Activated T-cell treated with anti-CD3 and anti-CD28 coated beads, Interleukin-2, amount 50 U/mL, for 48 hours (primary cell): ENCODE measurements at places on chromosomes 16 and 17.

- DNase-seq, result no peak
Measured at GRCh38 chr17:27560668-27561067, 70.3 kb upstream of the LGALS9 start.

DNA sequence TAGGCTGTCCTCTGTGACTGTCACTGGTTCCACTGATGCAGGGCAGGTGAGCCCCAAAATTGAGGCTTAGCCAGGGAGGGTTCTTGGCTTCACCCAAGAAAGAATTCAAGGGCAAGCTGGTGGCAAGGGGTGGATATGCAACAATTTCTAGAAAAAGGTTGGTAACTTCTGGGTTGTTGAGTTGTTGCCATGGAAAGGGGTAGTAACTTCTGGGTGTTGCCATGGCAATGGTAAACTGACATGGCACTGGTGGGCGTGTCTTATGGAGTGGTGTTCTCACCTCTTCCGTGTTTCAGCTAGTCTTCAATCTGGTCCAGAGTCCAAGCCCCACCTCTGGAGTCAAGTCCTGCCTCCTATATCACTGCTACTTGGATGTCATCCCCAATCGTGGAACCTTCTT is 9.5 kb upstream of the GUCY2D start:
- DNase-seq, result no peak

- DNase-seq, result no peak
Measured at GRCh38 chr17:50893183-50893993, 27.2 kb upstream of the TOB1 start.

GRCh38 chr16:14650629-14651028 is 17.9 kb downstream of the BFAR start:
- DNase-seq, result no peak

- DNase-seq, result no peak
Measured at GRCh38 chr16:62939687-62940086, 903.4 kb upstream of the CDH8 start.

GRCh38 chr16:14483819-14484385 is 146.2 kb downstream of the PARN start:
- DNase-seq, result no peak

DNA sequence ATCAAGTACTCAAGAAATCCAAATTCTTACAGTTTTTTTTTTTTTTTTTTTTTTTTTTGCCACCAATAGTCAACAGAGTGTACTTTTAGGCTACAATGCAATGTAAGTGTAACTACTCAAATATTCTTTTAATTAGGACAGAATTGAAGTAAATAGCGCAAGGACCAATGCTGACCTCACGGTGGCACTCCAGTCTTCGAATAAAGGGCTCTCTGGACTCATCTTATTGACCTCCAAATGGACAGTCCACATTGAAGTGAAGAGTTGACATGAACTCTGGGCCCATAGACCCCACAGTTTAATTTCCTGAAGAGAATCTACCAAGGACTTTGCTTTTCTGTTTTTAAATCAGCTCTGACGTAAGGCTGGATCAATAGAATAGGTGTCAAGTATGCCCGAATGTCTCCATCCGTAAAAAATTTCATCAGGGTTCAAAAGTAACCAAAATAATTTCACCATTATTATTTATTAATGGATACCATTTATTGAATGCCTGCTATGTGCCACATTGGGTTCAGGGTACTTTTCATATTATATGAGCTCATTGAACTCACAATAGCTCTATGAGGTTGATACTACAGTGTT is 7.3 kb upstream of the DDX52 start:
- DNase-seq, result no peak

- DNase-seq, result no peak
Measured at GRCh38 chr16:81060576-81061306, 16.3 kb downstream of the C16orf46 start.

DNA sequence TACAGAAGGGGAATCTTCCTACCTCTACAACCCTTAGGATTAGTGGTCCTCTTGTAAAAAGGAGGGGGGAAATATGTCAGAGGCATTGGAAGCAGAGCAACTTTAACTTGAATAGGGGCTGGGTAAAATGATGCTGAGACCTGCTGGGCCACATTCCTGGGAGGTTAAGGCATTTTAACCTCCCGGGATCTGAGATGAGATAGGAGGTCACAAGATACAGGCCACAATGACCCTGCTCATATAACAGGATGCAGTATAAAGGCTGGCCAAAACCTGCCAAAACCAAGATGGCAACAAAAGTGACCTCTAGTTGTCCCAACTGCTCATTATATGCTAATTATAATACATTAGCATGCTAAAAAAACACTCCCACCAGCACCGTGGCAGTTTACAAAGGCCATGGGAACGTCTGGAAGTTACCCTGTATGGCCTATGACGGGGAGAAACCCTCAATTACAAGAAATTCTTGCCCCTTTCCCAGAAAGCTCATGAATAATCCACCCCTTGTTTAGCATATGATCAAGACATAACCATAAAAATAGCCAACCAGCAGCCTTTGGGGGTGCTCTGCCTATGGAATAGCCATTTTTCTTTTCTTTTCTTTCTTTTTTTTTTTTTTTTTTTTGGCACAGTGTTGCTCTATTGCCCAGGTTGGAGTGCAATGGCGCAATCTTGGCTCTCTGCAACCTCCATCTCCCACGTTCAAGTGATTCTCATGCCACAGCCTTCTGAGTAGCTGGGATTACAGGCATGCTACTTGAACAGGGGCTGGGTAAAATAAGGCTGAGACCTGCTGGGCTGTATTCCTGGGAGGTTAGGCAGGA is 6.2 kb upstream of the C1QTNF1 start:
- DNase-seq, result no peak

DNA sequence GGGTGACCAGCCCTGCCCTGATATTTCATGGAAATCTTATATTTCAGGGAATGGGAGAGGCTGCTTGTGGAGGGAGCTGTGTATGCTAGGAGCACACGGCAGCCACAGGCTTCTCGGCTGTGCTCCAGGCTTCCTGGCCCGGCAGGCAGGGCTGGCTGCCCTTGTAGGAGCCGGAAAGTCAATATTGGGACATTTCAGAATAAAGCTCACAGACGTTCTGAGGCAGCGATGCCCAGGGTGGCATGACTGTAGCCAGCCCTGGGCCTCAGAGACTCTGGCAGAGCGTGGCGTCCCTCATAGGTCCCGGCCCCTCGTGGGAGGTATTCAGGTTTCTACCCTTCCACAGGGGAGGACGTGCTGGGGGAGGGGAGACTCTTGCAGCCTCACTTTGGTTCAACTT is 65.7 kb downstream of the BANP start:
- DNase-seq, result no peak

DNA sequence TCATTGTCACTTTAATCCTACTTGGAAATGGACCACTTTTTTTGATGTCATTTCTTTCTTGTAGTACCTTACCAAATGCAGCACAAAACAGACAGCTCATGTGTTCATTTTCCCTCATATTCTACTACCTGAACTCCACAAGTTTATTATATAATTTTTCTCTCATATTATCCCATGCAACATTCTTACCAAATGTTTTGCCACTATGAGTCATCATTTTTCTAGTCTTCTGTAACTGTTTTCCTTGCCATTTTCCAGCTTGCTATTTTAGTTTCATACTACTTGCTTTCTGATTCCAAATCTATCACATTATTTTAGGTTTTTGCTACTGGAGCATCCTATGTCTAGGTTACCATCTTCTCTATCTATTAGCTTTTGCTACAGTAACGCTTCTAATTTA is 332.7 kb downstream of the ZFHX3 start:
- DNase-seq, result no peak

- DNase-seq, result no peak
Measured at GRCh38 chr16:81435103-81435502, 9.5 kb upstream of the CMIP start.

GRCh38 chr16:82260212-82260795 is 90.3 kb upstream of the MPHOSPH6 start:
- DNase-seq, result no peak

DNA sequence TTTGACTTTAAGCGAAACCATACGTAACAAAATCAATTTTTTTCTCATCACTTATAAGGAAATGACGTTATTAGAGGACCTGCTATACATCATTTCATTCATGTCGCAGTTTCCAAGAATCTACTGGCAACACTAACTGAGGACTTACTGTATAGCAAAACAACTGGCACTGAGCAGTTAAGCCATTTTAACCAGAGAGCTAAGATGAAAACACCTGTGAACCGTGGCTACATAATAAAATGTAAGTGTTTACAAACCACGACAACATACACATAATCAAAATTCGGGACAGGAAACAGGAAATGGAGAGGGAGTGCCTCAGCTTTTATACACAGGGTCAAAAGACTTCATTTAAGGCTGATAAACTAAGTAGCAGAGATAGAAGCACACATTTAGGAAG is 29.5 kb downstream of the METTL16 start:
- no peak for DNase-seq

GRCh38 chr17:79082311-79083190 is 7.9 kb downstream of the ENGASE start:
- DNase-seq, result peak; percentile 61

DNA sequence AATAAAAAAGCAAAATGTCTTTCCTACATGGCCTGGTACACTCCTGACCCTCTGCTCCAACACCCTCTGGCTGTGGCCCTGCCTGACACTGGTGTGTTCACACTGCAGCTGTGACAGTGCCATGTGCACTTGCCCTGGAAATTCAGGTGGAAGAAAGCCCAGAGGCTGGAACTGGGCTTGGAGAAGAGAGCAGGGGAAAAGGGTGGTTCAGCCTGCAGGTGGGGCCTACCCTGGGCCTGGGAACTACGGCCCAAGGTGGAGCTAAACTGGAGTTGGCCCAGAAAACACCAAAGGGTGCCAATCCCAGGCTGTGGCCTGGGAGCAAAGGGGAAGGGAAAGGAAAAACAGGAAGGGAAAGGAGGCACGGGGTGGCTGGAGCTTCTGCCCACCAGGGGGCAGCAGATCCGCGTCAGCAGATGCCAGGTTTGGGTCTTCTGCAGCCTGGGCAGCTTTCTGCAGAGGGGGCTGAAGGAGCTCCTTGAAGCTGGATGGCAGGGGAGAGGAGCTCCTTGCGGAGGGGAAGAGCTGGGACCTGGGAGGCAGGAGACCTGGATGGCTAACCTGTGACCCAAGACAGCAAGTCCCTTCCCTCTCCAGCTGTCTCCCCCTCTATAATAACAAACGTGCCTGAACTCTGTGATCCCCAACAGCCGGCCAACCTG is 15.4 kb upstream of the CTCF start:
- peak; percentile 77 for DNase-seq

DNA sequence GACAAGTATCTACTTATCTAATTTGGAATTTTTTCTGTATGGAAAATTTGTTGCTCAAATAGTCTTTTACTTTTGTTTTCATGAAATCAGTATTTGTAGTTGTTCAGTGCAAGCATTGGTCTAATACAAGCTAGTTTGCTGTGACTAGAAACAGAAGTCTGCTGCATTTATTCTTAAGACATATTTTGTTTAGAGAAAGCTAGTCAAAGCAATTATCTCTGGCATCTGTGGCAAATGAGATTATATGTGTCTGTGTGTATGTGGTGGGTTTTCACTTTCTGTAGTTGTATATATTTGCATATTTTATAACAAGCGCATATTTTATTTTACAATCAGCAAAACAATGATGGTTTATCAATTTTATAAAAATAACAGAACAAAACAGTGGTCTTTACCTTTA is 96.0 kb upstream of the SIAH1 start:
- no peak for DNase-seq

- no peak for DNase-seq
Measured at GRCh38 chr17:76733618-76733957, 3.5 kb downstream of the SRSF2 start.

GRCh38 chr17:17548044-17548443 is 43.5 kb downstream of the PEMT start:
- no peak for DNase-seq

- no peak for DNase-seq
Measured at GRCh38 chr16:85836706-85837582, 37.4 kb downstream of the COX4I1 start.

DNA sequence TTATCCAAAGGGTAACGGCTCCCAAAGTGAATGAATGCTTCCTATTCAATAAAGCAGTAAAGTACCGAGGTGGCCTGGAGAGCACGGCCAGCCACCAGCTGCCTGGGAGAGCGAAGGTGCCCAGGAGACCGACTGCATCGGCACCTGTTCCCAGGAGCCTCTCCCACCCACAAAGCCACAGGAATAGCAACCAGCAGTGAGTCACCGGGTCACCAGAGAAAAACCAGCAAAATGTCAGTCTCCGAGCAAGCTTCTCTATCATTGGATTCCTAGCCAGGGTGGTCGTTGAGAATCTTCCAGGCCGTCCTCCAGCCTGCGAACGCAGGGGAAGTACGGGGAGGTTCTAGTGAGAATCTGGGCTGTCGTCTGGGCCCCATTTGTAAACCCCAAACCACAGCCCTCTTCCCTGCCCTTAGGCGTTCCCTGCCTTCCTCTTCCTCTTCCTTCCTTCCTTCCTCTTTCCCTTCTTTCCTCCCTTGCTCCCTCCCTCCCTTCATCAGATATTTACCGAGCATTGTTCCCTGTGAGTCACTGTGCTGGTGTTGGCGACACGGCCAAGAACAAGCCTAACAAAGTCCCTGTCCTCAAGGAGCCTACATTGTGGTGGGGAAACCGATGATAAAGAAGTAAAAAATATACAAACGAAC is 114.6 kb downstream of the SLC39A11 start:
- no peak for DNase-seq

- DNase-seq, result no peak
Measured at GRCh38 chr17:19876529-19877161, 8.9 kb upstream of the ULK2 start.

GRCh38 chr16:88570691-88571092 is 489 bp downstream of the ZC3H18 start:
- peak; percentile 65 for DNase-seq

- peak; percentile 84 for DNase-seq
Measured at GRCh38 chr16:50152351-50152806, 727 bp upstream of the TENT4B start.

GRCh38 chr16:5903832-5904231 is 806.2 kb upstream of the EEF2KMT start:
- DNase-seq, result no peak

DNA sequence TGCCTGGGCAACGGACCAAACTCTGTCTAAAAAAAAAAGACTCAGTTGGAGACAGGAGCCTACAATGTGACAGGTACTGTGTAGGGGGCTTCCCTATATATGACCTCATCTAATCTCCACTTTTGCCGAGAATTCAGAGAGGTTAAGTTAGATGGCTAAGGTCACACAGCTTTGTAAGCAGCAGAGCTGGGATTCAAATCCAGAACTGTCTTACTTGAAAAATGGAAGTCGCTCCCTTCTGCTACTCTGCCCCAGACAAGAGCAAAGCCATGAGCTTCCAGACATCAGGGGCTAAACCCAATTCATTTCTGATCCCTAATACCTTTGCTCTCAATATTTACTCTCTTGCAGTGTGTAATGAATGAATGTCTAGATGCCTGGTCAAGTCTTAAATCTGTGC is 41.5 kb upstream of the ABCC12 start:
- DNase-seq, result no peak

DNA sequence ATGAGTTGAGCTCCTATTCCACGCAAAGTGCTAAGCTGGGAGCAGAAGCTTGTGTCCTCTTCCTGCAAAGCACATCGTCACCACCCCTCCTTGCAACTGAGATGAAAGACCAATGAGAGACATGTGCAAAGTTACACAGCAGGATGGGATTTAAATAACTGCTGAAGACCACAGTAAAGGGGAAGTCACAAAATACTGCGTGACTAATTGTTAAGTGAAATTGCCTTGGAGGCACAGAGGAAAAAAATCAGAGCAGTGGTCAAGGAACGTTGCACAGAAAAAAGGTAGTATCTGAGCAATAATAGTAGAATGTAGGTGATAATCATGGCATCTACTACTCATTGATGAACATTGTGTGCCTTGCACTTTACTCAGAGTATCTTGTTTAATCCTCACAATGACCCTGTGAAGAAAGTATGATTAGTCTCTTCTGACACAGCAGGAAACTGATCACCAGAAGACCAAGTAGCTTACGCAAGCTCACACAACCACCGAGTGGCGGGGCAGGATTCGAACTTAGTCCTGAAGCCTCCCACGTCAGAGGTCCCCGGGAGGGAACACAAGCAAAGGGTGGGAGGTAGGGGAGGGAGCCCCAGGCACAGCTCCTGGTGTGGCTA is 15.4 kb upstream of the MYO18A start:
- no peak for DNase-seq
